ENCODE measurements at places on chromosomes 7 and 10.

DNA sequence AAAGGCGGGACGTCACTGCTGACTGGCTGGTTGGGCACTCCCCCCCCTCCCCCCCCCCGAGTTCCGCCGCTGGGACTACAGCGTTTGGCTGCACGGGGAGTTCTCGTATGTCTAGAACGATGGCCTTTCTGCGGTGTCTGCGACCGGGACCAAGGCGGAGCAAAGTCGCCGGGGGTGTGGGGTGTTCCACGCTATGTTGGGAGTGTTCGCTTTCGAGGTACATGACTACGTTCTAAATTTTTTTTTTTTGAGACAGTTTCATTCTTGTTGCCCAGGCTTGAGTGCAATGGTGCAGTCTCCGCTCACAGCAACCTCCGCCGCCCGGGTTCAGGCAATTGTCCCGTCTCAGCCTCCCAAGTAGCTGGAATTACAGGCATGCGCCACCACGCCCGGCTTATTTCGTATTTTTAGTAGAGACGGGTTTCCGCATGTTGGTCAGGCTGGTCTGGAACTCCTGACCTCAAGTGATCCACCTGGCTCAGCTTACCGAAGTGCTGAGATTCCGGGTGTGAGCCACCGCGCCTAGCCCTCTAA lies 573 bp upstream of the IDI1 start:
- no peak for DNase-seq
- H3K27ac ChIP-seq, result peak overlapping the region; percentile 98
- peak overlapping the region; percentile 96 for H3K4me3 ChIP-seq
- H3K27me3 ChIP-seq, result no peaks in the 10 kb centered on the region

DNA sequence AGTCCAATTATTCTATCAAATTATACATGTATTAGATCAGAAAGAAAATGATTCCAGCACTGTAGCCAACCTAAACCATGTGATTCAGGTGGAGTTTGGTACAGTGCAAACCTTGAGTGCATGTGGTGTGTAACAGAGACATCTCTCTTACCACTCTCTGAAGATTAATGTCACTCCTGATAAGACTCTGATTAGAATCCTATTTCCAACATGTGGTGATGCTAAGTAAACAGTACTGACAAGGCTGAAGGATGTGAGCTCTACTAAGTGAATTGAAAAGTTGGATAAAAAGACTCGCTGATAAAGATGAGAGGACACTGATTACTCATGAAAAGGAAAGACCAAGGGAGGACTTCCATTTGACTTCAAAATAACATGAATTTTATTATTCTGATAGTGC lies 232.0 kb downstream of the SDK1 start:
- peaks cover 8% of the 10 kb centered on the region for H3K27me3 ChIP-seq
- no peaks in the 10 kb centered on the region for H3K4me1 ChIP-seq
- no peaks in the 10 kb centered on the region for H3K36me3 ChIP-seq

DNA sequence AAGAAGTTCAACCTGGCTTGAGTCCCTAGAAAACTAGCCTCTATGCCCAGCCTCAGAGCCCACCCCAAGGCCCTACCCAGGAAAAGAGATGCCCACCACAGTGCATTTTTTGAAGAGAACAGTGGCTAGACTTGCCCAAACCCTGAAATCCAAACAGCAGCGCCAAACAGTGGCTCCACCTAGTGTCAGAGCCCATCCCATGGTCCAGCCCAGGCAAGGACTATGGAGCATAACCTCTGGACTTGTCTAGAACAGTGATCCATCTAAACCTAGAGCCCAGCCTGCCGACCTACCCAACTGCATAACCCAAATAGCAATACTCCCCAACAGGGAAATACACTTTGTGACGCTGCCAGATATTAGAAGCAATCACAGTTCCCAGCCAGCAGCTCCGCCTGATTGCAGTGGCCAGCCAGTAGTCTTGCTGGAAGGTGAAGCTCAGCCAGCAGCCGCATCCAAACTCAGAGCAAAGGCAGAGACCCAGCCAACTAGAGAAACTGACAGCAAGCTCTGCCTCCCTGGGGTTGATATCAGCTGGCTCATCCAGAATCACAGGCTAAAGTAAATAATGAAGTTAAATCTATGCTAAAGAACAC lies 44.5 kb downstream of the HBP1 start:
- no peak overlapping the region for H3K27ac ChIP-seq
- DNase-seq, result no peak
- no peaks in the 10 kb centered on the region for H3K27me3 ChIP-seq

DNA sequence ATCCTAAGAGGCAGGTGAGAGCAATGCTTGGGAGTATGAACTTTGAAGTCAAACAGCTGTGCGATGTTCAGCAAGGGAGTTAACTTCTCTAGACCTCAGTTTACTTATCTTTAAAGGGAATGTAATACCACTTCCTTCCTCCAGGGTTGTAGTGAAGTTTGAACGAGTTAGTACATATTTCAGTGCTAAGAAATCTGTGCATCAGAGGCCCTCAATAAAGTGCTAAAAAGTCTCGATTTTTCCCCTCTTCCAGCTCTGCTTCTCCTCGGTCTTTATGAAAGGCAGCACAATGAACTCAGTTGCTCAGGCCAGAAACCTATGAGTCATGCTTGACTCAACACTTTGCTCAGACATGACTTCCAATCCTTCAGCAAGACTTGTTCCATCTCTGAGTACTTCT lies 418.9 kb downstream of the MDFIC start:
- no peak overlapping the region for H3K4me3 ChIP-seq
- no peak for DNase-seq
- peaks cover 8% of the 10 kb centered on the region for H3K27me3 ChIP-seq
- H3K36me3 ChIP-seq, result no peaks in the 10 kb centered on the region
- H3K27ac ChIP-seq, result no peak overlapping the region

DNA sequence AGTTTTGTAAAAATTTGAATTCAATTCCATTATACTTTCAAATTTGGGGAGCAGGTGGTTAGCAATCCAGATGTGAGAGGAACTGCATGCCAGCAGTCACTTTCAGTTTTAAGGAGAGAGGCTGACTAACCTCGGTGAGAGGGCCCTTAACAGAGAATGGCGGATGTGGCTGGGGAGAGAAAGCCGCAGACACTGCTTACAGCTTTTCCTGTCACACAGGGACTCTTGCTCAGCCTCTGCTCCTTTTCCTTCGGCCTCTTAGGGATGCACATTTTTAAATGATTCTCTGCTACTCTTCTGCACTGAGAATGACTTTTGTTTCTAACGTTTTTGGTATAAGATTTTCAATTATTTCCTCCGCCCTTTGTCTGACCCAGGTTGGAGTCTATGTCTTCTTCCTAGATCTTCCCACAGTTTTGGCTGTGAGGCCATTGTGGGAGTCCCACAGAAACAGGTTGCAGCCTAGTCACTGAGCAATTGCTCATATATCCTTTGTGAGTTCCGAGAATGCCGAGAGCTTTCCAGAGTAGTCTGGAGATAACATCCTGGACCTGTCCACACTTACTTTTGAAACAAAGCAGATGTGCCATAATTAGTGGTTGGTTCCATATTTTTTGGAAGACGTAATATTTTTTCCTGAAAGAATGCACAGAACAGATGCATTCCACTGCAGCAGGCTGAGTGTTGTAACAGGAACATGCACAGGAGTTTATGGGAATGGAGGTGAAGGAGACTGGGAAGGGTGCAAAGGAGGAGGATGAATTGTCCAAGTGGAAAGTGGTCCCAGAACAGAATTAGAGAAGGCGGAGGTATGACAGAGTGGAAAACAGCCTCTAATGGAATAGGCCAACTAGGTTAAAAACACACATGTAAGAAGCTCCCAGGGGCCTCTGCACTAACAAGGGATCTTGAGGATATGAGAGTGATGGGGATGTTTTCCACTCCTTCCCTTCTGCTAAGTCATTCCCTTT lies 168.0 kb upstream of the ZNF32 start:
- H3K27me3 ChIP-seq, result peaks cover 7% of the 10 kb centered on the region
- H3K4me1 ChIP-seq, result peaks cover 5% of the 10 kb centered on the region
- no peak overlapping the region for H3K4me3 ChIP-seq
- no peak overlapping the region for H3K27ac ChIP-seq

DNA sequence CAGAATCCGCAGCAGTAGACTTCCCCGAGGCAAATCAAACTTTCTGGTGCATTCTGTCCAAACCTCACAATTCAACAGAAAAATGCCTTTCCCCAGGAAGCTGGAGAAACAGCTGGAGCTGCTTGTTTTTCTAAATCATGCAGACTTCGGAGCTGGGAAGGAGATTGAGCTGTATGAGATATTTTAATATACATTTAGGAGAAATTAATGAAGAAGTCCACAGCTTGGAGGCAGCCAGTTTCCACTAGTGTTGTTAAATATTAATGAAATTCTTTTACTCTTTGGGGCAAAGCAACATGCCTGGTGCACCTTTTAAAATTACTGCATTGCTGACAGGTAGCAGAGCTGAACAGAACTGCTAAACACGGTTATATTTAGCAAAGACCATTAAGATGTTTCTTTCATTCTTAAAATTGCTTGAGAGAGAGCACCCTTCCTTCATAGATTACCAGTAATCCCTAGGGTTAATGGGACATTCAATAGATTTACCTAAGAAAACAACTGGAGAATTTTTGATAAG lies 566.4 kb downstream of the SORCS3 start:
- no peak overlapping the region for H3K27ac ChIP-seq
- no peaks in the 10 kb centered on the region for H3K36me3 ChIP-seq
- no peak overlapping the region for H3K4me3 ChIP-seq
- no peaks in the 10 kb centered on the region for H3K4me1 ChIP-seq
- DNase-seq, result no peak

GRCh38 chr10:99008054-99008453 lies 227.6 kb downstream of the HPSE2 start:
- no peaks in the 10 kb centered on the region for H3K36me3 ChIP-seq
- no peaks in the 10 kb centered on the region for H3K27me3 ChIP-seq
- no peak overlapping the region for H3K4me3 ChIP-seq
- no peaks in the 10 kb centered on the region for H3K4me1 ChIP-seq
- no peak overlapping the region for H3K27ac ChIP-seq
- no peak for DNase-seq

DNA sequence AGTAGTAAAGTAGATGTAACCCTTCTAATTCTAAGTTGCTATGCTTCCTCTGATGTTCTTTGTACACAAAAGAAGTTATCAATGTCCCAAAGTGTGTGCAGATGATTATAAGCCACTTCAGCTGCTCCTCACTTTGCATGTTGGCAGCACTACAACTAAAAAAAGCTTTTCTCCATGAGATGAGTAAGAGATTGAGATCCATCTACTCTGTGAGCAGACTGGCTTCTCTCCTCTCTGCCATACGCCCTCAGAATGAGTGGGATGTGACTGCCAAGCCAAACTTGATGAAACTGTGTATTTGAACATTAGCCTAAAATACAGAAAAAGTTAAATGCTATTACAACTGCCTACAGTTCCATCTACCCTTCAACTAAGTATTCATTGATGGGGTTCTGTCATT lies 102.9 kb upstream of the ETV1 start:
- no peak overlapping the region for H3K4me3 ChIP-seq
- no peaks in the 10 kb centered on the region for H3K36me3 ChIP-seq
- H3K27me3 ChIP-seq, result no peaks in the 10 kb centered on the region
- H3K4me1 ChIP-seq, result no peaks in the 10 kb centered on the region

DNA sequence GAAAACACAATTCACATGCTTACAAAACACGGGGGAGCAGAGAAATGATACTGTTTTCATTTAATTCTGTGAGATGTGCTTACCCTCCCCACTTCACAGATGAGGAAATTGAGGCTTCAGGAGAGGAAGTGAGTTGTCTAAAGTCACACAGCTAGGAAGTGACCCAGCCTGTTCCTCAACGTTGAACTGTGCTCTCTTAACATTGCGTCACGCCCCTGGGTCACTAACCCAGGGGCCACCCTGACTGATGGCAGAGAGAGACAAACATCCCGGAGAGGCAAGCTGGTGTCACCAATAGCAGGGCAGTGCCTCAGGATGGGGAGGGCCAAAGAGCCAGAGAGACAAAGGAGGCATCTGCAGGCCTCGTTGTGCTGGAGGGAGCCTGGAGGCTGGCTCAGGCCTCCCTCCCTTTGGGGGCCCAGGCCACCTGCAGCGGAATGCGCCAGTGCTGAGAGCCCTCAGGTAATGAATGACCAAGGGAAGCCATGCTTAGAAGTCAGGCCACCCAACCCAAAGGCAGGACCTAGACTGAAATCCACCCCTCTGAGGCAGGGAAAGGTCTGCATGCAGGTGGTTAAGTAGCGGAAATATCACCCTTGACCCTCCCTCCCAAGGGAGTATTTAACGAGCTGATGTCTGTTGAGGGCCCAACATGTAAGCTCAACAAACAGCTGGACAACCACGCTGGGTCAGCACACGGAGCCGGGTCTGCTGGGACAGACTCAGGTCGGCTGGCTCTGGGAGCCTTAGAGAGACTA lies 81.3 kb downstream of the C10orf105 start:
- no peak for DNase-seq
- no peak overlapping the region for H3K27ac ChIP-seq
- H3K4me3 ChIP-seq, result no peak overlapping the region

DNA sequence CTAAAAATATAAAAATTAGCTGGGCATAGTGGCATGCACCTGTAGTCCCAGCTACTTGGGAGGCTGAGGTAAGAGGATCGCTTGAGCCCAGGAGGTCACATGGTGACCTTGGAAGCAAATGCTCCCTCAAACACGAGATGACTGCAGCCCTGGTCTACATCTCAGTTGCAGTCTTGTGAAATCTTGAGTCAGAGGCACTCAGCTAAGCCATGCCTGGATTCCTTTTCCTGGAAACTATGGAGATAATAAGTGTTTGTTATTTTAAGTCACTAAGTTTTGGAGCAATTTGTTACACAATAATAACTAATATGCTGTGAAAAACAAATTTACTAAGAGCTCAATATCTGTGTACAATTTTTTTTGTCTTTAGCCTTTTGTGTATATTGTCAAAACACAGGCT lies 284.3 kb upstream of the KAT6B start:
- no peaks in the 10 kb centered on the region for H3K27me3 ChIP-seq
- no peak for DNase-seq
- peaks cover 13% of the 10 kb centered on the region for H3K36me3 ChIP-seq
- H3K27ac ChIP-seq, result no peak overlapping the region

- H3K4me1 ChIP-seq, result no peaks in the 10 kb centered on the region
- no peak overlapping the region for H3K27ac ChIP-seq
- H3K27me3 ChIP-seq, result no peaks in the 10 kb centered on the region
- no peak overlapping the region for H3K4me3 ChIP-seq
- no peak for DNase-seq
Observed at GRCh38 chr10:82149674-82150073, 274.7 kb downstream of the NRG3 start.

DNA sequence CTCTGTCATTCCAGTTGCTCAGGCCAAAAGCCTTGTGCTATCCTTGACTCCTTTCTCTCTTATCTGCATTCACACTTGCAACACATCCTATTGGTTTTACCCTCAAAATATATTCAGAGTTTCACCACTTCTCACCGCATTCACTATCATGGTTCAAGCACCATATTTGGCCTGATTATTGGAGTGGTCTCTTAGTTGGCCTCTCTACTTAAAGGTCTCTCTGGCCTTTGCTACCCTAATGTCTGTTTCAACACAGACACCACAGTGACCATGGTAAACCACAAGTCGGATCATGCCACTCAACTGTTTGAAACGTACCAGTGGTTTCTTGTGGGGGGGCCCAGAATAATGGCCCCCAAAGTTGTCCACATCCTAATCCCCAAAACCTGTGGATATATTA lies 15.2 kb upstream of the PDZD8 start:
- no peaks in the 10 kb centered on the region for H3K36me3 ChIP-seq
- H3K27ac ChIP-seq, result no peak overlapping the region
- DNase-seq, result no peak
- peaks cover 59% of the 10 kb centered on the region for H3K27me3 ChIP-seq

Data from stimulated activated naive B cell treated with anti-CD40 and anti-IgM and Interleukin-4, amounts not matched to agents 10 μg/mL and 1 μg/mL and 100 μg/mL, for 72 hours (primary cell).